Stimulated activated CD4-positive, alpha-beta T cell treated with anti-CD3 and anti-CD28 coated beads, Interleukin-4, amount 100 ng/mL, for 4 hours (primary cell): ENCODE measurements at places on chromosomes 7 and 10.
A peak's percentile ranks its signal among the peaks of the same experiment; 100 is the strongest.

GRCh38 chr7:117448655-117449054 is 21.4 kb upstream of the ASZ1 start:
- DNase-seq: no peak

DNA sequence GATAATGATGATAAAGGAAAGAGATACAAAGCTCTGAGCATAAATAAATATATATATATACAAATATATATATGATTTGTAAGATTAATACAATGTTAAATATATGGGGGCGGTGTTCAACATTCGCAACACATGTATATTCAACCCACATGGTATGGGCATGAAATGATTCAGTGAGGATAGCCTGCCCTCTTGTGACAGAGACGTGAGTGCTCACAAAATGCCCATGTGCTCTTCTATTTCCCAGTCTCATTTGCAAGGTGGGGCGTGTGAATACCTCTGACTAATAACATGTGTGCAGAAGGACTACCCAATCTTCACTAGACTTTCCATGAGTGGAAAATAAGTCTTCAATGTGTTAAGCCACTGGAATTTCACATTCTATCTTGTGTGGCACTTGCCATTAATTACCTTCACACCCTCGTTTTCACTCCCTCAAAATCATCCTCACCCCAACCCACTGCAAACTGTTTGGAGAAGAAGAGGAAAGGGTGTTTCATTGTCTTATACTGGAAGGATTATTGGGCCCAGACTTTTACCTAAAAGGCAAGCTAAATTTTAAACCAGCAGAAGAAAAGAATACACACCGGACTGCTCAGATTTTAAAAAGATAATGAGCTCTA is 26.9 kb downstream of the ASAH2 start:
- DNase-seq: no peak

- no peak for DNase-seq
These were observed 50.0 kb upstream of the GATA3 start for GRCh38 chr10:8004469-8005000.

DNA sequence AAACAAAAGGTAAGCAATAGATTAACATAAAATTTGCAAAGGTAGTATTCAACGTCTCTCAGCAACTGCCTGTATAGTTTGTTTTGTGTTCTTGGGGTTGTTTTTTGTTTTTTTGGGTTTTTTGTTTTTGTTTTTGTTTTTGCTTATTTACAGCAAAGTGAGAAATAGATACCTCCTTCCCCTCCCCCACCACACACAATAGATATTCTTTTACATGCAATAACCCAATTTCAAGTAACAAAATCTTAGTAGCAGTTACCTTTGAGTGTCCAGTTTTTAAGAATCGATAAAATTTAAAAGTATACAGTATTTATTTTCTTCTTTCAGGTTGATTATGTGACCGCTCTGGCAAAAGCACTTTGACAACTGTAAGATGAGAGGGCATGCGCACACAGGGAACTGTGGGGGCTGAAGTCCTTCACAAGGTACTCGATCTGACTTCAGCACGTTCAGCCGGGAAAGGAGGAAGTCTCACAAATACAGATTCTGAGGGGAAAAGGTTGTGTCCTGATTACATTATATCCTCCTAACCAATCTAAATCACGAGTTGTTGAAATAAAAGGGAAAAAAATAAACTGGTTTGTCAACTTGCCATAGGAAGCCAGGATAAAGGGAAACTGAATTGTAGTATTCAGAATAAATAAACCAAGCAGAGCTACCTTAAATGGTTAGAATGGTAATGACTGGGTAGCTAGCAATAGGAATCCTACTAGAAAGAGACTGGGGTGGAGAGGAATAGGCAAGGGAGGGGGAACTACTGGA is 47.8 kb downstream of the CPEB3 start:
- DNase-seq: peak; percentile 31

GRCh38 chr10:102994531-102995295 is 76.6 kb downstream of the CNNM2 start:
- DNase-seq: no peak

DNA sequence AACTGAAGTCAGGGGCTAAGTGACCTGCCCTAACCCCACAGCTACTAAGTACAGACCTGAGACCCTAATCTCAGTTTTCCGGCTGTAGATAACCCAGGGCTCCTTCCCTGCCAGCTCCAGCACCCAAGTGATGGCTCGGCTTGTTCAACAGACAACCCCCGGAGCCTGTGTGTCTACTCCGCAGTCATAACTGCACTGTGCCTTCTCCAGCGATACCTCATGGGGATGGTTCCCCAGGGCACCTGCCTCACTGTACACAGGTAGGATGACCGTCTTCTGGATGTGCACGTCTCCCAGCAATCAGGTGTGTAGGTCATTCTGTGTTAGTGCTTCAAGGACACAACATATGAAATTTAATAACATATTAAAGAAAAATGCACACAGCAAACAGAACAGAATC is 37.1 kb downstream of the CPXM2 start:
- DNase-seq: no peak

DNA sequence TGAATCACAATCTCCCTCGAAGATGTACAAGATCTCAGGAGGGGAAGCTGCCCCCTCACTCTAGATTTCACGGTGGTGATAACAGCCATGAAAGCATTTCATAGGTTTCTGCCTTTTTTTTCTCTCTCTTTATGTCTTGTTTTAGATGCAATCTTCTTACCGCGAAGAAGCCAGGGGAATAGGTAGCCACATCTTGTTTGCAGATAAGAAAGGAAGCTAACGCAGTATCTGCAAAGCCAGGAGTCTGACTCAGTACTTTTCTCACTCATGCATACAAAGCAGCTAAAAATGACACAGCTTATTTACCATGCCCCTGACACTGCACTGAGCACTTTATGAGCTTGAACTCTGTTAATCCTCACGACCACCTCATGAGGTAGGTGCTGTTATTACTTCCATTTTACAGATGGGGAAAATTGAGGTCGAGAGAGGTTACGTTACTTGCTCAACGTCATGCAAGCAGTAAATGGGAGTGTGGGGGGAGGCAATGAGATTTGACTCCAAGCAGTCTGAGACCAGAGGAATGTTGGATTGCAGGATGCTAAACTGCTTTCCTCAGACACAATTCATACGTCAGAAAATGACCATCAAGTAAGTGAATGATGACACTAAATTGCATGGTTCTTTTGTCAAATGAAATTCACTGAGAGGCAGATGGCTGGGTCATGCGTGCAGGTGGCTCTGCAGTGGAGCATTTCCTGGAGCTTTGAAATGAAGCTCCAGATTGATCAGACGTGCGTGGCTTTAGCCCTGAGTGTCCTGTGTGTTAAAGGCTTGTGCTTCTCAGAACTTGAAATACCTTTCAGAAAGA is 3.3 kb downstream of the MAP3K8 start:
- DNase-seq: no peak

- peak; percentile 31 for DNase-seq
These were observed 36.5 kb upstream of the AP5Z1 start for GRCh38 chr7:4738711-4739527.

DNA sequence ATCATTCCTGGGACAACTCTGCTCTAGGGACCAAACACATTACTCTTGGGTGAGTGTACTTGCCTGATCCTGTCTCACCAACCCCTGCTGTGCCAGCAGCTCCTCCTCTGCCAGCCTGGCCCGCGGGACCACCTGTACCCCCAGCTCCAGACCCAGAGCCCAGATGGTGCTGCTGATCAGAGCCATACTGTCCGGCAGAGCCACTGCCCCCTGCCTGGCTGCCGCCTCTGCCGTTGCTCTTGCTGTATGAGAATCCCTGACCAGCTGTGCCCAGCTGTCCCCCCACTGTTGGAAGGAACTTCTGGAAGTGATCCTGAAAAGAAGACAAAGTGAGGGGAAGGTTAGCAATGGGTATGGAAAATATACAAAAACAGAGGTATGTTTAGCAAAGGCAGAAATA is 6.9 kb downstream of the MYOZ1 start:
- DNase-seq: no peak

GRCh38 chr10:35572583-35572982 is 32.6 kb upstream of the GJD4 start:
- DNase-seq: no peak

DNA sequence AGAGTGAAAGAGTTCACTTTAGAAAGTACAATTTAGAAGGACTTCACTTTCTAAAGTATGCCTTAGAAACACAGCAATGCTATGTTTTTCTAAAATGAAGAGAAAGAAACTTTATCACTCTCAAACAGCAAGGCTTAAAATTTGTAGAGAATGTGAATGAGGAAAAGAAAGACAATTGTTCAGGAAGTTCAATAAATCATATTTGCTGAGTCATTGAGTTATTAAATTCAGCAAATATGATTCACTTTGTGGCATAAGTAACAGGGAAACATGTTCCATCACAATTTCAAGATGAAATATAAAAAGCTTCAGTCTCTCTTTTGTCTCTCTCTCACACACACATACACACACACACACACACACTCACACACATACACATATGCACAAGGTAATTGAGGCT is 187.9 kb downstream of the PCDH15 start:
- no peak for DNase-seq

GRCh38 chr7:107998660-107999480 is 4.1 kb downstream of the LAMB1 start:
- DNase-seq: no peak

DNA sequence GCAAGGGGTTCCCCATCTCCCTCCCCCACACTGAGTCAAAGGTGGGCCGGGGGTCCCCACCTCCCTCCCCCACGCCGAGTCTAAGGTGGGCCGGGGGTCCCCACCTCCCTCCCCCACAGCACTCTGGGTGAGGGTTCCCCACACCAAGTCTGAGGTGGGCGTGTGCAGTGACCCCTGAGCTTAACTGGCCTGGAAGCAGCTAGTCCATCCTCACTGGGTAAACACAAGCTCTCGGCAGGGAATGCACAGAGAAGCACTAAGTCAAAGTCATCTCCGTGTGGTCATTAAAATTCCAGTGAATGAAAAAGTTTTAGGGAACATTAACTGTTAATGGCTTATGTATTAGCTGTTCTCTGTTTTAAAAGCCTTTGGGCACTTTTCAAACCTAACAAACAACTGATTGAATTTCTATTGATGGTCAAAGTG is 43.7 kb upstream of the PRKAR1B start:
- DNase-seq: no peak

DNA sequence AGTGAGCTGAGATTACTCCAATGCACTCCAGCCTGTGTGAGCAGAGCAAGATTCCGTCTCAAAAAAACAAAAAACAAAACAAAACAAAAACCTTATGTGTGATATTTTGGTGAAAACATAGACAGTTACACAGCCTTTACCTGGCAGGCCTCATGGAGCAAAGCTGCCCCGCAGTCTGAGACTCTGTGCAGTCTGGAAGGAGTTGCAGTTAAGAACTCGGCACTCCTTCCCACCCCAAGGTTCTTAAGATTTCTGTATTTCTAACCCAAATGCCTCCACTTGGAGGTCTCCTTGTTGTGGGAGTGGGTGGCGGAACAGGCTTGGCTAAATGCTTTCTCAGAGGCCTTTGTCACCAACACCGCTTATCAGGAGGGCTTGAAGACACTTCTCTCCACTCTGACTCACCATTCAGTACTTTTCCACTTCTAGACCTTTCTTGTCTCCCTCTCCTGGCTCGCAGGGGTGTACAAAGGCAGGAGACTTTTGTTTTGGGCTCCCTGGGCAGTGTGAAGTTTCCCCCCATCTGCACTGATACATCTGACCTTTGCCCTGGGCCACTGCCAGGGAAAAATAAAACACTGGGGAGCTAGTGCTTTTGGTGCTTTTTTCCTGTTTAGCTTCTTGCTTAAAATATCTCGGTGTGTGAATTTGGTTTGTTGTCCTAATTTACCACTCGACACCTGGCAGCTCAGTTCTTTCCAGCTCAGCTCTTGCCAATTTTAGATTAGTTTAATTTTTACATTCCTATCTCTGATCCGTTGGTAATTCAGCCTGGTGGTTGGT is 51.3 kb upstream of the MAGI2 start:
- no peak for DNase-seq

DNA sequence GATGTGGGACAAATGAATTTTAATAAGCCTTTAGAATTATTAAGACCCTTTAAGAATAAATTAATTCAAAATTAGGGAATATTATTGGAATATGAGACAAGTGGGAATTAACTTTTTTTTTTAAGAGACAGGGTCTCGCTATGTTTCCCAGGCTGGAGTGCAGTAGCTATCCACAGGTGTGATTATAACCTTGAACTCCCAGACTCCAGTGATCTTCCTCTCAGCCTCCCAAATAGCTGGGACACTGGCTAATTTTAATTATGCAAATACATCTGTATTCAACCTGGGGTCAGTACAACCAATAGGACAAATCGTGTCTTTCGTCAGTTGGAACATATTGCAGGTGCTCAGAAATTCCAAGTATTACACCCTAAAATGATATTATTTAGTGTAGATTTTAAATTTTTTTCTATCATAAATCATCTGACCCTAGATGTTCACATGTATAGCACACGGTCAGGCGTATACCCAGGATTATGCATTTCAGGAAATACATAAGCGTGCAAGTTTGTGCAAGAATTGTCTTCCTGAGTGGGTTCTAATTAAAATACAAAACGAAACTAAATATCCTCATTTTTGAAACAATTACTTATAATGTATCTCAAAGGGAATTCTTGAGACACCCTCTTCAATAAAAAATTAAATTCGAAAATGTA is 1.2 kb downstream of the NT5C3A start:
- no peak for DNase-seq

GRCh38 chr10:132400547-132401151 is 3.6 kb downstream of the PWWP2B start:
- no peak for DNase-seq

DNA sequence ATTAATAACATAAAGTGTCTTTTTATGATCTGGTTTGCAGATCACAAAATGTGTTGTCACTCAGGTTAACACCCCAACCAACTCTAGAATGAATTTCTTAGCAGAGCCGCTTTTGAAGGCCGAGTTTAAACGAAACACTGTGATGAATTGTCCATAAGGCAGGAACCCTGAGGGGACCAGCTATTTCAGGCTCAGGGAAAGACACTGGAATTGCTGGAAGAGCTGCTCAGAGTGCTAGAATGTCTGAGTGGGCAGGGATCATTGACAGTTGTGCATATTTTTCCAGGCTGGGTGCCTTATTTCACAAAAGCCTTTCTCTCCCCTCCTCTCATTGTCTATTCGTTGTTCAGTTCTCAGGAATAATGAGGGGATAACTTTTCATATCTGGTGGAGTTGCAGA is 68.7 kb upstream of the PRKG1 start:
- no peak for DNase-seq

- no peak for DNase-seq
These were observed 1.0 kb upstream of the BMPR1A start for GRCh38 chr10:86755454-86755739.

DNA sequence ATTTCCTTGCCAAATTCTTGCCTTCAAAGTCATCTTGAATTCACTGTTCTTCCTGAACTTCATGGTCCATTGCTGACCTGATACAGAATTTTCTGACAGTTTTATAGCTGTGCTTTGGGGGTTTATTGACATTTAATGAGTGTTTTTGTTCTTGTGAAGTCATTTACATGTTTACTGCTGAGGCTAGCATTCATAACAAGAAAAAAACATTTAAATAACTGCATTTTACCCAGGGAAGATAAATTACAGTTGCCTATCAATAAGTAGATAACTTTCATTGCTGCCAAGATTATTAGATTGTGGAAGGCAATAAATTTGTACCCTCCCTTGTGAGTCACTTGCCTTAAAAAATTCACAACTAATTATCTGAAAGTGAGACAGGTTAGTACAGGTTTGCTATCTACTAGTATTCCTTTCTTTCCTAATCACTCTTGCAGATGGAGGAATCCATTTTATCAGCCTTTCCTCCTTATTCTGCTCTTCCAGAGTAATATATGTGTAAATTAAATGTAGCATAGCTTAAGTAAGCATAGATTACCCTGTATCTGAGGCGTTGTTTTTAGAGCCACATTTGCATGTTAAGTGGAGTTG is 178.4 kb downstream of the EXOC4 start:
- no peak for DNase-seq
